Hematopoietic multipotent progenitor cell treated with erythropoietin and hydrocortisone succinate and interleukin-3 and kit ligand, for 15 days (in vitro differentiated cells): ENCODE measurements at places on chromosomes 13 and 19.

DNA sequence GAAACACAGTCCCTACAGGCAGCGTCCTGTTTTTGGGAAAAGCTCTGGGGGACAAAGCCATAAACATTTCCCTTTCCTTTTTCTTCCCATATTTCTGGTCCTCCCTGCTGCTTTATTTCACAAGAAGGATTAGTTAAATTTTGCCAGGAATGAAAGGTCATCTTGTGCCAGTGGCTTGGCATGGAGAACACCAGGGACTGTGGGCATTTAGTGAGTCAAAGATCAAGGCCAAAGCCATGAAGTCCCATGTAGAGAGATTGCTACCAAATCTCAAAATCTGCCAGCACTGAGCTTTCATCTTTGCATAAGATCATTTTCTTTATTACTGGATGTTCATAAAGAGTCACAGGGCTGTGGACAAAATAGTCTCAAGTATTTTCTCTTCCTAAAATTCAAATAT lies 29.1 kb upstream of the SLC46A3 start:
- no peak for DNase-seq

GRCh38 chr13:23711355-23711754 lies 141.1 kb downstream of the TNFRSF19 start:
- no peak for DNase-seq

GRCh38 chr19:39936020-39936419 lies 1.6 kb upstream of the FCGBP start:
- DNase-seq: no peak

DNA sequence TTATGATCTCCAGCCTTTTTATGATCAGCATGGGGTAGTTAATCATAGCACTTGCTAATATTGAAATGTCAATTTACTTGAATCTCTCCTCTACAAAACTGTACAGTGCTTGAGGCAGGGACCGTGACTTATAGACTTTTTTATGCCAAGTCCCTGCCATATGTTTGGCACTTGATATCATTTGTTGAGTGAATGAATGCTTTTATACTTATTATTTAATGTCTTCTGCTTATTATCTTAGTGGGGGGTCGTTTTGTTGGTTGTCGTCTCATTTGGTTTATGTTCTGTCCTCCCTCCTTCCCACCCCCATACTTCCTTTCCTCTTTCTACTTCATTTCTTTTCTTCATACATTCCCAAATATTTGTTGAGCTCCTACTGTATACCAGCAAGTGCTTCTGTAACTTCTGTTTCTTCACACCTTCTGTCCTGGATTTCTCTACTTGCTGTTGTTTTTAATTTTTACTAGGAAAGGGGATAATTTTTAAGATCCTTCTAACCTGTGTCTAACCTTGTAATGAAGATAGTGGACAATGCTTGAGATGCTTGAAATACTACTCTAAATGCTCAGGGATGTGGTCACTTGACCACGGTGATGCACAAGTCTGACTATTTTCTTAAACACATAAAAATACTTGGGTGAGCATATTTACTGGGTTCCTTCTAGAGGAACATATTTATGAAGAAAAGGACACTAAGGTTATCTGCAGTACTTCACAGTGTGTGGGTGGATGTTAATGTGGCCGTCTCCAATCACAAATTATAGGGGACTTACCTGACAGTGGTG lies 223.8 kb downstream of the TDRD3 start:
- no peak for DNase-seq

GRCh38 chr13:34207872-34208271 lies 389.9 kb downstream of the RFC3 start:
- no peak for DNase-seq

DNA sequence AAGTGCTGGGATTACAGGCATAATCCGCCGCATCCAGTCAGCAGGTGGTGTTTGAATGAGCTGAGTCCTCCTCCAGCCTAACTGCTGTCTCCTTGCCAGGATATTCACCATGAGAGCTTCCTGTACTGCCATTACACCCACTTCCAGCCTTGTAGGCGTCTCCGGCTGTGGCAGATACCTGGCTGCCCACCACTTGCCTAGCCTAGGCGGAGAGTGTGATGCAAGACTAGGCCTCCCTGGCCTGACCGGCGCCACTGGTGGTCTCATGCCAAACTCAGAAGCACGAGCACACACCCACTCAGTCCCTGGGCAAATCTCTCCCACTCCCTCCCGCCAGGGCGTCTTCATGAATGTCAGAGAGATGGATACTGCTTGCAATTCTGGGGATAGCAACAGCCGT lies 16.6 kb downstream of the IL12RB1 start:
- no peak for DNase-seq

DNA sequence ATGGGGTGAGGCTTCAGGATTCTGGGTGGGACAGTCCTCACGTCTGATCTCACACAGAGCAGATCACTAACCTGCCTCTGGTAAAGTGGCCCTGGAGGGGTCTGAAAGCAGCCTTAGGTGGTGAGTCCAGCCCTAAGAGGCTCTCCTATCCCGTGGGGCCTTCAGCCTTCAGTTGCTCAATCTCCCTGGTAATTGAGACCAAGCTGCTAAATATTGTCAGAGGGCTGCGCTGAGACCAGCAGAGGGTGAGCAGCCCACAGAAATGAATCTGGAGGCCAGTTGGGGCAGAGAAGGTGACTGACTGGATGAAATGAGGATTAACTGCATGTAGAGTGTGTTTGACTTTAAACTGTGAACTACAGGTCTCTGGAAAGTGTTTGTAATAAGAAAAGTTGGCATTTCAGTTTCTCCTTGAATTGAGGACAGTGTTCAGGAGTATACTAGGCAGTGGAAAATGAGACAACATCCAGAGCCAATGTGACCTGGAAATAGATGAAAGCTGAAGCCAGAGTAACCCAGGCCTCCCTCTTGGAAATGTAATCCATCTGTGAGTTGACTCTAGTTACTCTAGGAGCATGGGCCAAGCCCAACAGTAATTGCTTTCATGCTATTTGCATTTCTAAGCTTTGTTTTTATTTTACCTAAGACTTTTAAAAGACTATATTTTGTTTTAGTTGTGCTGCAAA lies 14.3 kb upstream of the HSPH1 start:
- no peak for DNase-seq

DNA sequence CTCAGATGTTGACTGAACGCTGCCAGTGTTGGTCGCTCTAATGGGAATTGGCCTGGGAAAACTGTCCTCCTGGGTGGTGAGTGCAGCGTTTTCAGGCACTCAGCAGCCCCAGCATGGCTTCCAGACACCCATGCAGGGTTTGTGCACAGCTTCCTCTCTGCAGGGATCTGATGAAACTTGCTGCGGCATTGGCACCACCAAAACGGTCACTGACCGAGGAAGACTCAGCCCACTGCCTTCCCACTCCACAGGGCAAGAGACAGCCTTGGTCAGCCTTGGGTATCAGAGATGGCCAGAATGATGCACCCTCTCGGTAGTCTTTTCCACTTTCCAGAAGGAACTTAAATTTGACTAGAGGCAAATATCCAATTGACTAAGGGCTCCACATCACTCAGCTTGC lies 398.9 kb downstream of the IRS2 start:
- DNase-seq: no peak

DNA sequence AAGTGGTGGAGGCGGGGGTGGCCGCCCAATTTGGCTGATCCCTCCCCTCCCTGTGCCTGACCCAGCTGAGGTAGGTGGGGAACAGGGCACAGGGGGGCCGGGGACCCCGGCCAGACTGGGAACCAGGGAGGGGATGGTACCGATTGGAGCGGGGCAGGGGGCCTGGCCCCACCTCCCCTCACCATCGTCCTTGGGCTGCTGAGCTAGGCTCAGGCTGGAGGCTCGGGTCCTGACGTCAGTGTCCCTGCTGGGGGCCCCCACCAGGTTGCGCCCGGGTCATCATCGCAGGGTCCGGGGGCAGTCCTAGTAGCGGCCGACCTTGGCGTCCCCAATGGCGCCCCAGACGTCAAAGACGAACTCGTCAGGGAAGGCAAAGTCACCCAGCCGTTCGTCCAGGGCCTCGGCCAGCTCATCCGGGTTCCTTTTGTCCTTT lies 3.0 kb upstream of the PTGER1 start:
- no peak for DNase-seq

DNA sequence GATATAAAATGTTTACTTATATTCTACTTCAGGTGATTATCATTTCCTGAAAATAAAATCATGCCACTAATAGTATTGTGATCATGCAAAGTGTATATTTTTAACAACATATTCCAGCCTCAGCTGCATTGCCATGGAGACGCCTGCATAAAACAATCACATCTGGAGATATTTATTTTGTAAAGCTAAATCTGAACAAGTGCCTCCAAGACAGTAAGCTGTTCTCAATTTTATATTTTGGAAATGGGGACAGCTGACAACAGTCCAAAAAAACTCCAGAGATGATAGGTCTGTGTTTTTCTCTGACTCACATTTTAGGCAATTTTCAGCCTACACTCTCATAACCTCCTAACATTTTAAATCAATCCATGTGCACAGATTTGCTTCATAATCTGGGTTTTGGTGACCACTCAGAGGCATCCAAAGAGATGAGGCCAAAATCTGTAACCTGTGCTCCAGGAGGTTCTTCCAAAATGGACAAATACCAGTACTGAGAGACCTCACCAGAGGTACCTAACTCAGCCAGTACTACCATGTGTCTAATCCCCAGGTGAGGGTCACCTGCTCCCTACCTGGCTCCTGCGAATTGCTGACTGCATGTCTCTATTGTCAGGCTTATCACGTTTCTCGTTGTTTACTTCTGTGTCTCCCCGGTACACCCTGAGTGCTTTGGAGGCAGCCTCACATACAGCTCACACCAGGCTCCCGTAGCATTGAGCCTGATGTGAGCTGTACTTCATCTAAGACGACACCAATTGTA lies 62.7 kb downstream of the COL4A1 start:
- DNase-seq: no peak

DNA sequence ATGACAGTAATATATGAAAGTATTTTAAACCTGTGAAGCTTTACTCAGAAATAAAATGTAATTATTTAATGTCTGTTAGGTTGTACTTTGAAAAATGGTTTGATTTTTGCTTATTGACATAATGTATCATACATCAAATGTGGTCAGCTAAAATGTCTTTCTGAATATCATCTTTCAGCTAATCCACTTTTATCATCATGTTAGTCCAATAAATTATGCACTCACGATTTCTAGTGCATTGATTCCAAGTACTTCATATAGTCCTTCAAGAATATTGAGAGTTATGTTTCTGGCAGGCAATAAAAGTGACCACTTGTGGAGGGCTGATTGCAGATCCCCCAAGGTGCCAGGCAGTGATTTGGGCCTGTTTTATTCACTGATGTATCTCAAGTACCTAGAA lies 1204.1 kb downstream of the OLFM4 start:
- no peak for DNase-seq

GRCh38 chr19:42367929-42368328 lies 22.2 kb downstream of the CNFN start:
- DNase-seq: no peak

- DNase-seq: no peak
Observed at GRCh38 chr13:21526707-21527540, 67.8 kb upstream of the ZDHHC20 start.

- no peak for DNase-seq
Observed at GRCh38 chr13:113378825-113379224, 14.9 kb upstream of the GRTP1 start.

DNA sequence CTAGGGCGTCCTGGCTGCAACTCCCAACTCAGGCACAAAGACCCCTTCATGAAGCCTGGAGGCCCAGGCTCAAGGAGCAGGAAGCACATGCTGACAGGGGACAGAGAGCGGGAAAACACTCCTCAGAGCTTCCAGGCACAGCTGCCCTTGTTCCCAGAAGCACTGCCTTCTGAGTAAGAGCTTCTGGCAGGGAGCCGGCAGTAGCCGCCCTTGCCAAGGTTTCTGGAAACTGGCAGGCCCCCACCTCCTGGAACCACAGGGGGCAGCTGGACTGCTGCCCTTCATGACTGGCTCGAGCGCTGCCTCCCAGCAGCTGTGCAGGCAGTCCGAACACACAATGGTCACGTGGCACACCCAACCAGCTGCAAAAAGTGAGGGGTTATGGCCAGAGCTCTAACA lies 33.6 kb upstream of the EPHX3 start:
- peak; percentile 43 for DNase-seq

GRCh38 chr13:50855681-50856080 lies 12.2 kb upstream of the DLEU7 start:
- DNase-seq: no peak

DNA sequence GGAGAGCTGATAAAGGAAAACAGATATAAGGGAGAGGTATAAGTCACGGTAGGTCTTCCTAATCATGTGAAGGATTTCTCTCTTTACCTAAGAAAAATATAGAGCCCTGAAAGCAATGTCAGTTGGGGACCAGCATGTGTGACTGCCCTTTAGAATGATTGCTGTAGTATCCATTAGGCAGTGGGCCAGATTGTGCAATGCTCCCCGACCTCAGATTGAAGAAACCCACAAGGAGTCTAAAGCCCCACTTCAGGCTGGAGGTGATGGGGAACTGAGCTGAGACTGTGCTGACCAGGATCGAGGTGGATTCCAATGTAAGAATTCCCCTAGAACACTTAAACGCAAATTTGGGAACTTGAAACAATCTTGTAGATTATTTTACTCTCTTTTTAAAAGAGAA lies 614.4 kb downstream of the LIG4 start:
- DNase-seq: no peak

- no peak for DNase-seq
Observed at GRCh38 chr19:5125797-5126497, 157.0 kb downstream of the KDM4B start.

DNA sequence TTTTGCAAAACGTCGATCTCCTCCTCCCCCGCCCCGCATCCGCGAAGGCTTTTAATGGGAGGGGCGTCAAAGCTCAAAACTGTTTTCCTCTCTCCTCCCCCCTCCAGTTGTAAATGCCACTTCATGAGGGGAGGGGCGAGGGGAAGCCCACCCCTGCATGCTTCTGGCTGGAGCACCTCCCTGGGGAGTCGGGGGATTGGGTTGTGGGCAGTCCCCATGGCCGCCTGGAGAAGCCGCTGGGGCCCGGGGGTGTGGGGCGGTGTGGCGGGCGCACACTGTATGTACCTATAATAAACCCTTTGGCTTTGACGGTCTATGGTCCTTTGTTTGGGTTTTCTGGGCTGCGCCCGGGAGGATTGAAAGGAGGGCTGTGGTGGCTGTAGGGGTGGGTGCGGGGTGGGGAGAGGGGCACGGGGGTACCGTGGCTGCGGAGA lies 505 bp upstream of the SHKBP1 start:
- no peak for DNase-seq

DNA sequence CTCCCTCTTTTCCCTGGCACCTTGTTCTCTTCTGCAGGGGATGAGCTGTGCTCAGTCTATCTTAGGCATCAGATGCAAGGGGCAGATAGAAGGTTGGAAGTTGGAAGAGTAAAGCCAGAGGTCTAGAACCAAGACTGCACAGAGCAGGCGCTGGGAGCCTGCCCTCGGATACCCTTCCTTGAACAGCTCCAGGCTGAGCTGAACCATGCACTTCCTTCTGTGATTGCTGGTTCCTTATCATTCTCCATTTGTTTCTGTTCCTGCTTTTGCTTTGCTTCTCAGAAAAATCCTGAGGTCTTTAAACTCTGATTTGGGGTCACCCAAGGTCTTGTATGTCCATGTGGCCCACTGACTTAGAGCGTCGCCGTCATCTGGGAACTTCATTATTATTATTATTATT lies 36.3 kb downstream of the ARHGEF18 start:
- DNase-seq: no peak

GRCh38 chr19:49145573-49146407 lies 9.4 kb downstream of the HRC start:
- peak; percentile 73 for DNase-seq

GRCh38 chr19:2036424-2036823 lies 14.6 kb downstream of the MKNK2 start:
- DNase-seq: no peak
